ENCODE measurements at places on chromosomes 2 and 18.
A peak's percentile ranks its signal among the peaks of the same experiment; 100 is the strongest.

DNA sequence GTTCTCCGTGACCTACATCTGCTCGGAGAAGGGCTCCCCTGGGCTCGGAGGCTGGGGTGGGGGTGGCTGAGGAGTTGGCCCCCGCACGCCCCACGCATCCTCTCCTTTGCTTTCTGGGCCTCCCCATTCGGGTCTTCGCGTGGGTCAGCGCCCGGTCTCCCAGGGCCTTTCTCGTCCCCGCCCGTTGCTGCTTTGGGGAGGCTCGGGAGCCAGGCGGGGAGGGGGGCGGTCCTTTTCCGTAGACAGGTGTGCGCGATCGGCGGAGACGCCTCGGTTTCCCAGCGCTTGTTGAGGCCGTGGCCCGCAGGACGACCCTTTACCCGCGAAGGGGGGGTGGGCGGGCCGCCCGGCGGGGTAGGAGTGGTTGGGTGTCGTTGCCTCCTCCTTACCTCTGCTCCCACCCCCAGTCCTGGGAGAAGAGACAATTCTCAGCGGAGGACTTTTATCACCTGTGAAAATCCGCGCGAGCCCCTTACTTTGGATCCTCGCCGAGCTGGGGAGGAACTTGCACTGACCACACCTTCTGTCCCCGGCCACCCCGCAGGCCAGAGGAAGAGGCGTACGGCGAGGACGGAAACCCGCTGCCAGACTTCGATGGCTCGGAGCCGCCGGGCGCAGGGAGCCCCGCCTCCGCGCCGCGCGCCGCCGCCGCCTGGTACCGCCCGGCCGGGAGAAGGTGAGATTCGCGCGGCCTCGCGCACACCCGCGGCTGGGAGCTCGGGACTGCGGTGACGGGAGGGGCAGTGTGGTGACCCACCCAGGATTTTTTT, 2.6 kb downstream of the ADCYAP1 start:
- DNase-seq = peak; percentile 23

- DNase-seq = peak; percentile 55
Measured at GRCh38 chr2:177265824-177266817, 1.6 kb upstream of the NFE2L2 start.

DNA sequence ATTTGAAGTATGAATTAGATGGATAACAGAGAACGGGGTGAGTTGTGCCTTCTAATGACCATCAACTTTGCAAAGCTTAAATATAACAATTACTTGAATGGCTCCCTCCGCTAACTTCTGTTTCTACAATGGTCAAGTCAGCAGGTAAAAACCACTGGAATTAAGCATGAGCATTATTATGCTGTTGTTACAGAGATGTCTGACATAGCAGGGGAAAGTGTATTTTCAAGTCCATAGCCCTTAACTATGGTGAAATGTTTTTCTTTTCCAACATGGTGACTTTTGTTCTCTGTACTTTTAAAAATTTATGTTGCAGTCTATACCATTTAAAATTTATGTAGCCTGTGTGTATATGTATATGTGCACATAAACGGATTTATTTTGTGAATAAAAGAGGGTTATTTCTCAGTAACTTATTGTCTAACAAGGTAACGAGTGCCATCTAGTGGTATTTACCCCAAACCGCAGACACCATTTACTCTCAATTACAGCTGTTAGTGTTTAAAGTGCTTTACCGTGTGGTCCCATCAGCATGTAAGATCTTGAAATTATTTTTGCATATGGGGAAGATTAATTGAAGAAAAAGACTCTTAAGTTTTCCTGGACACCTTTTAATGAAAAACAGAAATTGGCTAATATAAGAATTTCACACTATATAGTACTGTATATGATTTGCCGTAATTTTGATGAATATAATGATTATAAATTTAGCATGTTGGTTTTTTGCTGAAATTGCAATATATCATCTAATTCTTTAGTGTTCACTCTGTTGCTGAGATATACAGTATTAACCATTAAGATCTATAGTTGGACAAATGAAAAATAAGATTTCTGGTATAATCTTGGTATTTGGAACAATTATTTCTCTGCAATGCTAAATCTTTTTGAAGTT, 78.2 kb downstream of the UBE2E3 start:
- DNase-seq = peak; percentile 52

DNA sequence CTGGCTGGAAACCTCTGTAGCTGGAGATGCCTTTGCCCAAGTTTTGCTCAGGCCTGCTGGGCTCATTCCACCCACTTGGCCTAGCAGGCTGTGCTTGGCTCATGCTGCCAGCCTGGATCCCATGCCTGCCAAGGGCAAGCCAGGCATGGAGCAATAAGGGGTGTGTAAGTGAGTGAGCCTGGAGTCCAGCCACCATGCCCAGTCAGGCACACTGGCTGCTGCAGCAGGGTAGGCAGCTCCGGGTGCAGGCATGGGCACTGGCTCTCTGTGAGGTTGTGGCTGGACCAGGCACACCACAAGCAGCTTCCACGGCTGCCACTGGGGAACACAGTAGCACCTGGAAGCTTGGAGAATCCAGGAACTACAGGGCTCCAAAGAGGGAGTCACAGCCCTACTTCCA, 147.7 kb upstream of the HS6ST1 start:
- no peak for DNase-seq

DNA sequence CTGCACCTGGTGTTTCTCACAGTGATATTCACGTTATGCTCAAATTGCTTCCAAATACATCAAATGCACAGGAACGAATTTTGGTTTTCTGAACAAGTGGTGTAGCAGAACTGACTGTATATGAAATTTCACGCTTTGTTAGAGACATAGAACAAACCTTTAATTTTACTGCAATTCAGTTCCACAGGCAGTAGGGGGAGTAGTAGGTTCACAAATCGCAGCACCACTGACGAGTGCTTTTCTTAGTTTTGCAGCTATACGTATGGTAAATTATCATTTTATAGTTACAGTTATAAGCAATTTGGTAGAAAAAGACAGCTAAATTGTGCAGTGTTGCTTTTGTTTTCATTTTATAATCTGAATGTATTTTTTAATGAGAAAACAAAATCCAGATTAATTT, 113.3 kb downstream of the KIAA1328 start:
- DNase-seq = peak; percentile 50

DNA sequence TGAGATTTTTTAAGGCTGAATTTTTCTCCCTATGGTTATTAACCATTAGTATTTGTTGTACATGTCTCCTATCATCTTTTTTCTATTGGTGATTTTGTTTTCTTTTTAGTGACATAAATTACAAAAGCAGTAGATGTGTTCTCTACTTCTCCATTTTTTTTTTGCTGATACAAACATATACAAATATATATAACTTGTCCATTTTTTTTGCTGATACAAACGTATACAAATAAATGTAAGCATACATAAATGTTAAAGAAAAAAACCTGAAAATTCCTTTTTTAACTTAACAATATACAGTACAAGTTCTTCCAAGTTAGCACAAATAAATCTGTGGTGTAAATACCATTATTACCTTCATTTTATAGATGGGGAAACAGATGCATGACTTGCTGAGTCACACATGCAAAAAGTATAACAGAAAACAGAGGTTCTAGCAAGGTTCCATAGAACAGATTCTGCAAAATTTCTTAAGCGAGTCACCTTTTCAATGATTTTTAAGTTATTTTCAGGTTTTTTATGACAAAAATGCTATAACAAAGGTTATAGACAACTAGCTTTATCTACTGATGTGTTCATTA, 2.1 kb downstream of the MSGN1 start:
- DNase-seq = no peak

- DNase-seq = no peak
Measured at GRCh38 chr2:58098254-58099095, 51.9 kb downstream of the VRK2 start.

GRCh38 chr2:183474912-183475695, 350.9 kb downstream of the NUP35 start:
- DNase-seq = no peak
